ENCODE measurements at places on chromosomes 7 and 10.

DNA sequence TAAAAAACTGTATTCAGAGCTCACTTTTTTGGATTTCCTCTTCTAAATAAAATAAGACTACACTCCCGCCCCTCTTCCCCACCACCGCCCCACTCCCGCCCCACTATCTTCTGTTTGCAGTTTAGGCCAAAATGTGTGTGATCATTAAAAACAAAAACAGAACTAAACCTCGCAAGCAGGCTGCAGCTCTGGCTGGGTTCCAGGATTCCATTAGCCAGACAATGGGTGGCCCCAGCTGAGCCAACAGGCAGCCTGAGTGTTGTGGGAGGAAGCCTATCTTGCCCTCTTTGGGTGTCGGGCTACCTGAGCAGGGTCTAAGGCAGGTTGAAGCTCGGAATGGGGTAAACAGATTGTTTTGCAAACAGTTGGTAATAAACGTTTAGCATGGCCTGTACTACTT, 41.7 kb downstream of the ARL4A start:
- peak; percentile 46 for DNase-seq

DNA sequence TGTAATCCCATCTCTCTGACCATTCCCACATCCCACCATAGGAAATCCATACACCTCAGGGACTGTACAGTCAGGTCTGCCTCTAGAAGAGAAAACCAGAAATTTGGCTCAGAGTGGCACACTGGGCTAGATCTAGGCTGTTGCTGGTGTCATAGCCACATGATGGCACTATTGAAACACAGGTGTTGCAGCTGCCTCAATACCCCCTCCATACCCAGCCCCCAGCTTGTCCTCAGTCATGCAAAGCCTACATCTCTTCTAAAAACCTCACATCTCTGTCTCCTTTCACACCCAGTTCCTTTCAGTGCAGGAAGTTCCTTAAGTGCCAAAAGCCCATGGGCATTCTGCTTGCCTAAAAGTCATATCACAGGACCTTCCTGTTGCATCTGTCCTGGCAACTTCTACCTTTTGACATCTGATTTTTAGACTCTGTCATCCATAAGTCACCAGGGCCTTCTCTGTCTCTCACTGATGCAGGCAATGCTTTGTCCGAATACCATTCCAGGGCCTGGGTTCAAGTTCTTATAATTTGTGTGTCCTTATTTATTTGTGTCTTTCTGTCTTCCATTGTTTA, 27.0 kb upstream of the HIBADH start:
- peak; percentile 49 for DNase-seq

DNA sequence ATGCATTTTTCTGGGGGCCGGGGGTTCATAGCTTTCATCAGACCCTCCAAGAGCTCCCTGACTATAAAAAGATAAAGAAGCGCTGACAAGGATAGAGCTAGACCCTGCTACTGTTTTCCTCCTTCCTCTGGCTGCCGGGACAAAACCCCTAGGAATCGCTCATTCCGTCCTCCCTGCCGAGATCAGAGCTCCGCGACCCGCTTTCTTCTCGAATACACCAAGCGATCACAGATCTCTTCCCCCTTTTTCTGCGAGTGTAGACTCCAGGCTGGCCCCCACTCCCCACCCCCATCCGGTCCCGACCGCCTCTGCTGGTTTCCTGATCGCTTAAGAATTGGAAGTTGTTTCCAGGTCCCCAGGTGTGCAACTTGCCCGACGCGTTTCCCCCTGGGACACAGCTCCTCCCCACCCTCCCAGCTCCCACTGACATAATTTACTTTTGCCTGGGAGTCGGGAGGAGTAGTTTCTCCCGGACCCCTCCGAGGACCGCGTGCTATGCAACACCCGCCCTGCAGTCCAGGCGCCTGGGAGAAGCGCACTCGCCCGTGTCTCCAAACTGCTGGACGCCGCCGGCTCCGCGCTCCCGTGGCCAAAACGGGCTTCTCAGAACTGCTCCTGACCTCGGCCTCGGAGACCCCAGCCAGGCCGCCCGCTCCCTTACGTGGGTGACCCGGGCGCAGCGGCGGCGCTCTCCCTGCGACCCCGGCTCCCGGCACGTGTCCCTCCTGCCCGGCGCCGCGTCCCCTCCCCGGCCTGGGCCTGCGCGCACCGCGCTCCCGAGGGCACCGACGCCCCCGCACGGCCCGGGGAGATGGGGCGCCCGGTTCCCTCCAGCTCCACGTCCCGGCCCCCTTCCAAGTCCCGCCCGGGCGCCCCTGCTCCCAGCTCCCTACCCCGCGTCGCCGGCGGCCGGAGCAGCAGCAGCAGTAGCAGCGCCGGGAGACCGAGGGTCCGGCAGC, 552 bp downstream of the IL15RA start:
- no peak for DNase-seq

DNA sequence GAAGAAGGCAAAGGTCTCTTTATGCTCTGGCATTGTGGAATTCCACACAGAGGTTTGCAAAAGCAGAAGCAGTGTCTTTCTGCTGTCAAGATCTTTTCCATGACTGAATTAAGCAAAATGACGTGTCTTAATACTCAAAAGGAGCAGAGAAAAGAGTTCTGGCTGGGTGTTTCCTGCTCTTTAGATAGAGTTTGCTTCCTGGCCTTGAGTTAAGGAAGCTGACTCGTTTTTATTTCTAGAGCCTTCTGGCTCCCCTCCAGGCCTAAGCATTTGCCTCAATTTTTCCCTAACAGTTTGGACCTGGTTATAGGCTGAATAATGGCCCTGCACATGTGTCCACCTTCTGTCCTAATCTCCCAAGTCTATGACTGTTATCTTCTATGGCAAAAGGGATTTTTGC, 21.6 kb downstream of the TAS2R41 start:
- DNase-seq = no peak

GRCh38 chr7:158863611-158864506, 7.5 kb downstream of the DYNC2I1 start:
- DNase-seq = peak; percentile 57

Data from NCI-H524 (cell line).